ENCODE measurements at places on chromosomes 1 and 21. TPM values are rescaled to one million over a fixed set of nuclear protein-coding genes. Genes with fewer than 3 reads are reported as not detected.

Gene NGF
- 43.6 TPM for total RNA-seq

Gene TAS1R1
- total RNA-seq: not detected

Gene DCDC2B
- not detected for total RNA-seq

Gene SPRR2B
- not detected for total RNA-seq

Gene ADGRL2
- total RNA-seq: 8.7 TPM

Gene C2CD4D
- not detected for total RNA-seq

Gene FAM163A
- not detected for total RNA-seq

Gene CD1C
- total RNA-seq: not detected

All from HFFc6 (cell line).